Activated naive CD8-positive, alpha-beta T cell treated with anti-CD3 and anti-CD28 coated beads, Interleukin-2, amount 50 U/mL, for 16 hours (primary cell): ENCODE measurements at places on chromosomes 3 and 15.

GRCh38 chr3:65723985-65724384 lies 314.7 kb downstream of the MAGI1 start:
- DNase-seq = no peak

DNA sequence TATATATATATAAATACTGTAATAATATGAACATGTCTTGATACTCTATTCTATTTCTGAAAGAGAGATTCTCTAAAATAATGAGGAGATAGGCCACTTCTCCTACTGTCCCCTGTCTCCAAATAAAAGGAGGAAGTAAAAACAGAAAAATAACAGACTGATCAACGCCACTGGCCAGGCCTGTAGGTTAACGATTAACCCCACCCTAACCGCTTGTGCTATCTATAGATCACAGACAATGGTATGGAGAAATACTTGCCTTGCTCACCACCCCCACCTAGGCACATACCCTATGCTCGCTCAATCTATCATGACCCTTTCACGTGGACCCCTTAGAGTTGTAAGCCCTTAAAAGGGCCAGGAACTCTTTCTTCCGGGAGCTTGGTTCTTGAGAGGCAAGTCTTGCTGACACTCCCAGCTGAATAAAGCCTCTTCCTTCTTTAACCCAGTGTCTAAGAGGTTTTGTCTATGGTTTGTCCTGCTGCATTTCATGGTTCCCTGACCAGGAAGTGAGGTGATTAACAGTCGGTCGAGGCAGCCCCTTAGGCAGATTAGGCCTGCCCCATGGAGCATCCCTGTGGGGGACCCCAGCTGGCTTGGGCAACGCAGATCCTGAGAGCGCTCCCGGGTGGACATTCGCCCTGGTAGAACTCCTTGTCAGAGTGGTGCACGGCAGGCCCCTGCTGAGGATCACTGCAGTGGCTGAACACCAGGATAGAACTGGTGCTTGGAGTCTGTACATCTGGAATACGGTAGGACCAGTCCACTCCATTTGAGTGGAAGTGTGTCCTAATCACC lies 521.8 kb upstream of the CNTN3 start:
- no peak for DNase-seq

DNA sequence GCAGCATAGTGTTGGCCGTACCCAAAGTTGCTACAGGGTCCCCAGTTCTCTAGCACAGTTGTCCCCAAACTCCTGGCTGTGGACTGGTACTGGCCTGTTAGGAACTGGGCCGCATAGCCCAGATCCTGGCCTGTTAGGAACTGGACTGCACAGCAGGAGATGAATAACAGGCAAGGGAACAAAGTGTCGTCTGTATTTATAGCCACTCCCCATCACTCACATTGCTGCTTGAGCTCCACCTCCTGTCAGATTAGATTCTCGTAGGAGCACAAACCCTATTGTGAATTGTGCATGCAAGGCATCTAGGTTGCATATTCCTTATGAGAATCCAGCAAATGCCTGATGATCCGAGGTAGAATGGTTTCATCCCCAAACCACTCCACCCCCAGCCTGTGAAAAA lies 604.0 kb upstream of the LMCD1 start:
- no peak for DNase-seq

DNA sequence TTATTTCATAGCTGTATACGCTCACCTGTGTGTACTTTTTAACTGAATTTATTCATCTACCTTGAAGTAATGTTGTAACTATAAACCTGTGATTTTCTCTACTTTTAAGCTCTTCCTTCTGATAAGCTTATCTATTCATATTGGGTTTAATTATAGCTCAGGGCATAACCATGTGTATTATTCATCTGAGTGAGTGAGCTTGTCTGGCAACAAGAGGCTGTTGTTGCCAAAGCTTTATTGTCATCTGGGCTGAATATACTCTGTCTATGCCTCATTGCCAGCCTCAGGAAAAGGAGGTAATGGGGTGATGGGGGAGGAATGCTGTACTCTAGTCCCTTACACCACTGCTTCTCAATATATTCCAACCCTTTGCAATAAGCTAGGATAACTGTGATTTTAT lies 292.4 kb downstream of the UBE2E2 start:
- DNase-seq = no peak
